ENCODE measurements at places on chromosomes 4 and X.

GRCh38 chrX:72051589-72051988 lies 80.1 kb downstream of the RTL5 start:
- DNase-seq = no peak

DNA sequence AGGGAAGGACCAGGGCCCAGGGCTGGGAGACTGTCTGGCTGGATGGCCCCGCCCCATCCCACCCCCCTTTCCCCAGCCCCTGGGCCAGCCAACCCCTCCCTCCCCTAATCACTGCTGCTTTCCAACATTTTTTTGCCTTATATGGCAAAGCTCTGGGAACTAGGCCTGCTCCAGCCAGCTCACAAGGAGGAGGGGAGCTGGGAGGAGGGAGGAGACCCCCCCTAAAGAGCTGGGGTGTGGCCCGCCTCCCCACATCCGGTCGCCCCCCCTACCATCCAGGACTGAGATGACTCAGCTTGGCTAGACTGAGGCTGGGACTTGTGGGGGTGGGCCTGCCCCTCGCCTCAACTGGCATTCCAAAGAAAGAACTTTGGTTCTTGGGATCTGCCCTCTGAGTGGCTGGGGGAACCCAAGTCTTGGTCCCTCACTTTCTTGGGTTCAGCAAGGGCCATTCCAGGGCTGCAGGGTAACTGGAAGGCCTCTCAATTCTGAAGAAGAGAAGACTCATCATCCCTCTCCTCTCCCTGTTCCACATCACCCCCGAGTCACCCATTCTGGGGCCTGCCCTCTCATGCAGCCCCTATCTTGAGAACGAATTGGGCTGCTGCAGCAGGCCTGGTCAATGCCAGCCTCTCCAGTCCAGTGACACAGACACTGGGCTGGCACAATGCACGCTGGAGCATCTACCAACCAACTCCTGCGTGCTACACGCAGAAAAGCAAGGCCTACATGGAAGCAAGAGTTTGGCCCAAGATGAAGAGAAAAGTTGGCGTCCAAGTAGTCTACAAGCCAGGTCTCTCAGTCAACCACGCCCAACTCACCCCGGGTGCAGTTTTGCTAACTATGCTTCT lies 4.8 kb downstream of the FLNA start:
- DNase-seq = peak; percentile 51

GRCh38 chr4:55941881-55942396 lies 6.8 kb upstream of the CEP135 start:
- no peak for DNase-seq

GRCh38 chr4:55838356-55838755 lies 15.1 kb upstream of the EXOC1 start:
- no peak for DNase-seq

DNA sequence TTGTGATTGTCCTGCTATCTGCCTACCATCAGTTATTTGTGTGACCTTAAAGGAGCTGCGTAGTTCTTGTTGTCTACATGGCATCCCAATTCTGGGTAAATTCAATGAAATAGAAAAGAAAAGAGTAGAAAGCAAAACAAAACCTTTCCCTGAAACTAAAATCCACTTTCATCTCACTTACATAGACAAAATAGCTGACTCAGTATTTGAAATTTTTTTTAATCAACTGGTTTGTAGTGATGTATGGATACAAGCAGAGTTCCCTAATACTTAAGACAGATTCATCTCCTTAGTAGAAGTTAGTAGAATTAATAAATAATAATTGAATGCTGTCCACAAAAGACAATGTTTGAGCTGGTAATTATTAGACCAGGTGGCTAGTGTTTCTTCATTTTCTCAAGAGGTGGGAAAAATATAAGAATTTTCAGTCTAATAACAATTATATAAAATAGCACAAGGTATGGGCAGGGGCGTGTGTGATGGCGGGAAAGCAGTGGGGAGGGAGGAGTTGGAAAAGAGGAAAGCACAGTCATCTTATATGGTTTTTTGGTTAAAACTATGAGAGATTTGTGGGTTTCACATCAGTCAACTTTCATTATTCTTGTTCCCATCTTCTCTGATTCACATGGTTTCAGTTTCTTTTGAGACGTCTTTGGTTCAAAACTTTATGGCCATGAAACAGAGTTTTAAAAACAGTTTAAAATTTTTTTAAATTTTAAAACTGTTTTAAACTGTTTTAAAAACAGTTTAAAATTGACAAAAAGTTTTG lies 275.2 kb downstream of the SPRY1 start:
- no peak for DNase-seq

- DNase-seq = no peak
Measured at GRCh38 chr4:74045772-74046171, 7.3 kb upstream of the CXCL3 start.

- no peak for DNase-seq
Measured at GRCh38 chr4:119655111-119655837, 26.7 kb upstream of the PDE5A start.

- DNase-seq = no peak
Measured at GRCh38 chrX:1221296-1221845, 8.9 kb upstream of the CRLF2 start.

DNA sequence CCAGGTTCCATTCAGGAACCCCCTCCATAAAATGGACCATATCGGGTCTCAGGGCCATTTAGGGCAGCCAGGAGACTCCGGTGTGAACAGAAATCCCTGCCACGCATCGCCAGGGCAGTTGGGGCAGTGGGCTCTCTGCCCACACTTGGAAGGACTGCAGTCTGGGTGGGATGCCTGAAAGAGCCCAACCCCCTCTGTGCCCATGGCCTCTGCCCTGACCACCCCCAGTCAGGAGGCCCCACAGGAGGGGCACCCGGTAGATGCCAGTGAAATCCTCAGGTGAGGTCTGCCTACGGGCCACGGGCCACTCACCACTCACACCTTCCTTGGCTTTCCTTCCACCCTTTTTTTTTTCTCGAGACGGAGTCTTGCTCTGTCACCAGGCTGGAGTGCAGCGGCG lies 4.8 kb downstream of the PRAF2 start:
- no peak for DNase-seq

GRCh38 chr4:11904117-11904535 lies 475.4 kb upstream of the HS3ST1 start:
- DNase-seq = no peak

DNA sequence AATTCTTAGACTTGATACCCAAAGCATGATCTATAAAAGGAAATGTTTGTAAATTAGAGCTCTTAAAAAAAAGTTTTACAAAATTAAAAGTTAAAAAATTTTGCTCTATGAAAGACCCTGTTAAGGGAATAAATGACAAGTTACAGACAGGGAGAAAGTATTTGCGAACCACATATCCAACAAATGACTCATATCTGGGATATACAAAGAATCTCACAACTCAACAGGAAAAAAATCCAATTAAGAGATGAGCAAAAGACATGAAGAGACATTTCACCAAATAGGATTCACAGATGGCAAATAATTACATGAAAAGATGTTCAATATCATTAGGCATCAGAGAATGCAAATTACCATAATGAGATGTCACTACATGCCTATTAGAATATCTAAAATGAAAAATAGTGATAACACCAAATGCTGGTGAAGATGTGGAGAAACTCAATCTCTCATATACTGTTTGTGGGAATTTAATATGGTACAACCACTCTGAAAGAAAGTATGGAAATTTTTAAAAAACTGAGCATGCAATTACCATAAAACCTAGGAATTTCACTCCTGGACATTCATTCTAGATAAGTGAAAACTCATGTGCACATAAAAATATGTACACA lies 100.8 kb upstream of the EOLA2 start:
- no peak for DNase-seq

DNA sequence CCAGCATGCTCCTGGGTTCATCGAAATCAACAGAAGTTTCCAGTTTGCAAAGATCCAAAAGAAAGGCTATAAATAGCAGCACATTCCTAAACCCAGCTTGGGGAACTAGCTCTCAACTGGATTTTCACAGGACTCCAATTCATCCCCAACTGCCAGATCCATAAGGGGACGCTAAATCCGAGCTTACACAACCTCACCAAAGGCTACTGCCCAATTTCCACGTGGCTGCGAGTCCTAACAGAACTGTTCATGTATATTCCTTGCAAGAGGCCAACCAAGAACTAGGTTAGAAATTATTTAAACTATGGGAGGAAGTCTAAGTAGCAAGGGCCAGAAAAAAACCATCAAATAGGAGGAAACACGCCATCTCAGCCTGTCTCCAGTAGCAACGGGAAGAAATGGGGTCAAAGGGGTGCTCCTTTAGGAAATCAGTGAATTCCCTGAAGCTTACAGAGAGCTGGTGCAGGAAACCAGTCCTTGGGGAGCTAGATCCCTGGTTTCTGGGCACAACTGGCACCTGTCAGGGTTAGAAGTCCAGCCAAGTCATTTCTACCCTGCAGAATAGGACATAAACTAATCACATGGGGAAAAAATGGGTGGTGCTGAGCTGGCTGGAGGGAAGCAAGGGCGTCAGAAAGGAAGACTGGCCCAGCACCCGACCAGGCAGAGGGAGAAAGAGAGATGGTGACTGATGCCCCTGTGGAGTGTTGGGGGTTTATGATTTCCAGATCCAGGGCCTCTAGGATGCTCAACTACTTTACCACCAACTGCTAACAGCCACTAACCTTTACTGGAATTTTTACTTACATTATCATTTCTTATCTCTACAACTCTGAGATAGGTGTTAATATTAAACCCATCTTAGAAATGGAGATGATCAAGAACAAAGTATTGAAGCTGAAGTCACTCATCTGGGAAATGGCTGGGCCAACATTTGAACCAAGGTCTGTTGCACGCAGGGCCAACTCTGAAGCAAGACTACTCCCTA lies 20.5 kb downstream of the RELL1 start:
- DNase-seq = no peak

- no peak for DNase-seq
Measured at GRCh38 chr4:825971-826330, at the start of gene CPLX1. CPLX1 (minus strand) TSS chr4:826129; CDS start chr4:824522, 1,607 bp downstream.

DNA sequence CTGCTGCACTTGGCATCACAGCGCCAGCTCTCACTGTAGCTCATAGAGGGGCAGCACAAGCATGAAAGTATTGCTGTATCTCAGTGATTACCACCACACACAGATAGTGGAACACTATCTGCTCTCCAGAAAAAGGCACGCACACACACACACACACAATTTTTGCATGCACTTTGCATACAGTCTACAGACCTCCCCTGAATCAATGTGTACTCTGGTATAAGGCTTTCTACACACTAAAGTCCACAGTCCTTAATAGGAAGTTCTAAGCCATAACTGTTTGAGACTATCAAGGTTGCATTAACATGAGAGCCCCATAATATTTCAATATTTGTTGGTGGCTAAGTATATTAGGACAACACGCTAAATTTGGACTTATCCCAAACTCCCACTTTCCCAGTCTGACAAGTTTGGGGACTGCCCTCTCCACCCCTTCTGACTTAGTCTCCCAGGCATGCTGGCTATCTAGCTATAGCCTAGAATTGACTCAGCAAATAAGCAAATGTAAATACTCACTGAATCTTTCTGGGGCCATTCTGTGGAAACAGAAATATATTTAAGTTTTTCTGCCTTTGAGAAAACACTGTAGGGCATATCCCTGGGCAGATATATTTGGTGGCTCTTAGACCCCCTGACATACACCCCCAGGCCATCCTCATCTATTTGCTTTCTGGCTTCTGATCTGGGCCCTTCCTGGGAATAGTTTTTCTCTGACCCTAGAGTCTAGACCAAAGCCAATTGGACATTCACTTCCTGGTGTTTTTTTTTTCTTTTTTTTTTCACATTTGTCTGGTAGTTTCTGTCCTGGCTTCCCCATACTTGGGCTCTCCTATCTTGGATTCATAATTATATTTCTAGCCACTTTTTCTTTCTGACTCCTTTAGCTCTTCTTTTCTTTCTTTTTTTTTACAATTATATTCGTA lies 36.4 kb upstream of the CT47C1 start:
- no peak for DNase-seq

- DNase-seq = no peak
Measured at GRCh38 chrX:134537179-134537955, 77.4 kb downstream of the HPRT1 start.

Data from stimulated activated CD4-positive, alpha-beta T cell treated with anti-CD3 and anti-CD28 coated beads, TNF-alpha, amount 100 ng/mL, for 48 hours (primary cell).